ENCODE measurements at places on chromosomes 5 and 9.
A peak's percentile ranks its signal among the peaks of the same experiment; 100 is the strongest.

DNA sequence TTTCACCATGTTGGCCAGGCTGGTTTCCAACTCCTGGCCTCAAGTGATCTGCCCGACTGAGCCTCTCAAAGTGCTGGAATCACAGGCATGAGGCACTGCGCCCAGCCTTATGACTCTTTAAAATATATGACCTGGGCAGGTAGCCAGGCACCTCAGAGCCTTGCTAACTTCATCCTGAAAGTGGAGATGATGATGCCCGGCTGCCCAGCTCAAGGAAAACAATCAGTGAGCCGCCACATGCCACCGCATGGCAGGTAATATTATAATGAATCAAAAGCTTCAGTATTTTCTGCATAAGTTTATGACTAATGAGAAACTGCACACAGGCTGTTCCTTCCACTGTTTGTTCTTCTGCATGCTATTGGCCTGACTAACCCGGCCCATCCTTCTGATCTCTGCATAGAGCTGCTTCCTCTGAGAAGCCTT, 30.4 kb upstream of the DMRT1 start:
- DNase-seq = no peak

GRCh38 chr5:132549576-132549975, 6.3 kb upstream of the IL5 start:
- DNase-seq = no peak

DNA sequence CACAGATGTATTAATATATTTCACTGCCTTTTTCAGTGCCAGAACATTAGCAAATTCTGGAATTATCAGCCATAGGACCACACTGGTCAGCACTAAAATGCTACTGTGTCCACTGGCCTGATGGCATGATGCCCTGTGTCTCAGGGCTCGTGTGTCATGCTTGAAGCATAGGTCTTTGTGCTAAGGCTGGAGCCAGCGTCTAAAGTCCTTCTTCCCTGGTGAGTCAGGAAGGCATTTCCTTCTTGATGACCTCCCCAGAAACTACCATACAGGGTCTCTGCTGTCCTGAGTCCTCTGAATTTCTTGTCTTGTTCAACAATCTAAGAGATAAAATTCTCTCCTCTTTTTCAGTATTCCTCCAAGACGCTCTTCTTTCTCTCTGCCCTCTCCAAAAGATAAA, 489.9 kb downstream of the PSAT1 start:
- no peak for DNase-seq

DNA sequence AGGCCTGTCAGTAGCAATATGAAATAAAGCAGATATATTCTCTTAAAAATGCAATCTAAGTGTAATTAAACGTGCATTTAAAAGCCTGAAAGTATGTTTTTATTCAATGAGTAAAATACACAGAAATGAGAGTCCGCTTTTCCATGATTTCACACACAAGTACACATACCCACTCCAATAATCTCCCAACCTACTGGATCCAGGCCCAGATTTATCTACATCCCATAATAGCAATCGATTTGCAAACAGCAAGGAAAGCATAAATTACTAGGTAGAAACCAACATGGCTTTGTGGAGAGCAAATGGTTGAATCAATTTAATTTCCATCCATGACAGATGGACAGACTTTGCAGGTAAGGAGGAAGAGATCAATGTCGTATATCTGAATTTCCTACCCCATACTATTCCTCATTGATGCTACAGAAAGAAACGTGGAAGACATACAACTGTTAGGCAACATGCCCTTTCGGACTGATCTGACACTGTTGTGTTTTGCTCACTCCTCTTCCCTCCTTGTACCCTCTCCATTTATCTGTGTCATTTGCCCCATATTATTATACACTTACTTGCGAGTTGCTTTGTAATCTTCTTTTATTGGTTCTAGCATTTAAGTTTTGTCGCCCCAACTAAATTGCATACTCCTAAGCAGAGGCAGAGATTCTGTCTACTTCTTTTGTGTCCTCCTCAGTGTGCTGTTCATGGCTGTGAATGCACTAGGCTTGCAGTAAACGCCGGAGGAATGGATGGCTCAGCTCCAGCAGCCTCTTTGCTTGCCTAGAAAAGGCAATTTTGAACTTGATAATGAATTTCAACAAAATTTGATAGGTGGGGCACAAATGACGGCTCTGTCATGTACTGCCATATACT, 133.6 kb downstream of the NFIB start:
- DNase-seq = no peak

- DNase-seq = no peak
These were observed 415.8 kb upstream of the PIK3R1 start for GRCh38 chr5:67799732-67800234.

DNA sequence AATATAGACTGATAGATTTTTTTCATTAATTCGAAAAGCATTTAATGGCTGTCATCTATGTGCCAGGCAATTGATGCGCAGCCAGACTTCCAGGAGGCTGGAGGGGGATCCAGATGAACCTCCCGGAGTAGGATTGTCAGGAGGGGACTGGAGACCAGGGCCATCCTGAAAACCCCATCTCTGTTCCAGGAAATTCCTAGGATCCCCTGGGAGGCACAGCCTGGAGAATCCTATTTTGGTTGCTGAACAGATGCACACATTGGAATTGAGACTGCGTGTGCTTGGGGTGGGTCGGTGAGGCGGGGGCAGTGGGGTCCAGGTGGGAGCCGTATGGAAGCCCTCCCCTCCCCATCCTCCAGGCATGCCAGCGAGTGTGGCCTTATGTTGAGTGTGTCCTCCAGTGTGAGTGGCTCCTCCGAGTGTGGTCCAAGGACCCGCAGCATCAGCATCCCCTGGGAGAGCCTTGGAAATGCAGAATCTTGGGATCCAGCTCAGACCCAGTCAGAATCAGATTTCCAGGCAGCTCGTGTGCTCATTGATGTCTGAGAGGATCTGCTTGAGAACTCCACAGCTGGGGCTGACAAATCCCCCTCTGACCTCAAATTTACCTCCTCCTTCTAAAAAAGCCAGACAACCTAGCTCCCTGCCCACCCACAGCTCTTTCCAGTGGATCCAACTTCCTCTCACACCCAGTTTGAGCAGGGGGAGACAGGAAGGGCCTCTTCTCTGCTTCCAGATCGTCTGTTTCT, 38.7 kb downstream of the ROPN1L start:
- no peak for DNase-seq

GRCh38 chr5:111996574-111996973, 239.6 kb upstream of the NREP start:
- no peak for DNase-seq

GRCh38 chr9:23322392-23322791, 503.6 kb downstream of the ELAVL2 start:
- no peak for DNase-seq

- no peak for DNase-seq
These were observed 172.8 kb downstream of the COL23A1 start for GRCh38 chr5:178417391-178417811.

DNA sequence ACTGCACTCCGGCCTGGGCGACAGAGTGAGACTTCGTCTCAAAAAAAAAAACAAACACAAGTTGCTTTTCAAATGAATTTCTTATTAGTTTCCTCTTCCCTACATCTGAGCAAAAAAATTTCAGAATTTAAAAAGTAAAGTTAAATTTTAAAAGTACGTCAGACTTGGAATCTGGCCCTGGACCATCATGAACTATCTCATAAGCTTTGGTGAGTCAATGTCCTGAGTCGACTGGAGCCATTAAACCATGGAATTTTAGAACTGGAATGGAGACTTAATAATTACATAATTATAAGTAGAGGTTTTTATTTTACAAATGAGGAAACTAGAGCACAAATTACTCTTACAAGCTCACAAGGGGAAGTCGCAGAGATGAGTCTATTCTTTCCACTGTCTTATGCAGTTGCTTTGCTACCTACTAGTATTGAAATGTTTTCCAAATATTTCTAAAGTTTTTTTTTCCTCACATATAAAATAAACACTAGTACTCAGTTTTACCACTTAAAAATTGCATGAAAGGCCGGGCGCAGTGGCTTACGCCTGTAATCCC, 98.0 kb upstream of the ZNF608 start:
- no peak for DNase-seq

DNA sequence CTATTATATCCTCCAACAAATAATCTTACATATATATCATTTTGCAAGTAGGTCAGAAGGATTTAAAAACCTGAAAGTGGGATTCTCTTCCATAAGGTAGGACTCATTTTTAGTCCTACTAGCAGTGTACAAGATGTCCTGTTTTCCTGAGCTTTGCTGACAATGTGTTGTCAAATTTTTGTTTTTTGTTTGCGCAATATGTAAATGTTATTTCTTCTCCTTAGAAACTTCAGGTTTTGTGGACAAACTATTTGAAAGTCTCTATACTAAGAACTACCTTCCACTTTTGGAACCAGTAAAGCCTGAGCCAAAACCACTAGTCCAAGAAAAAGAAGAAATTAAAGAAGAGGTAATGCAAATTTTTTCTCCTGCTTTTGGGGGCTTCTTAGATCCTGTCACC, 19.8 kb downstream of the RBM27 start:
- DNase-seq = no peak

DNA sequence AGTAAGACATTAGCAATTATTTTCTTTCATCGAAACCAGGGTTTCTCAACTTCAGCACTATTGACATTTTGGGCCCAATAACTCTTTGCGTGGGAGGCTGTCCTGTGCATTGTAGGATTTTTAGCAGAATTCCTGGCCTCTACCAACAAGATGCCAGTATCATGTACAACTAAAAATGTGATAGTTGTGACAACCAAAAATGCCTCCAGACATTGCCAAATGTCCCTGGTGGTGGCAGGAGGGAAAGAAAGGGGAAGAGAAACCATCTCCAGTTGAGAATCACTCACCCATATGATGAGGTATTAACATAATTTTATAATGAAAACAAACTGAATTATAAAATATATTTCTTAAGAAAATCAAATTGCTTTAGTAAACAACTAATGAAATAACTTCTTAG, 406.1 kb downstream of the RAB3C start:
- no peak for DNase-seq

DNA sequence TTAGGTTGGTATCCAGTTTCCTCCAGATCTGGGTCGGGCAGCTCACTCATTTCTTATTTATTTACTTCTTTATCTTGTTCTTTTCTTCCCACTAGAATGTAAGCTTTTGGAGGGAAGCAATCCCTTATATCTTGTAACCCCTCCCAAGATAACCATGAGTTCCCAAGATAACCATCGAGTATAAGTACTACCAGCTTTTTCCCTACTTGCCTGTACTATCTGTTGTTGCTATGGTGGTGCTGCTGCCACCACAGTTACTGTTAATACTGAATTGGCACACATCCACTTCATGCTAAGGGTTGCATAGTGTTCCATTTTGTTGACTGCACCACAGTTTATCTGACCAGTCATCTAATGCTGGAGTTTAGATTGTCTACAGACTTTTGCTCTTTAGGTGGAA, 19.9 kb downstream of the NUP214 start:
- no peak for DNase-seq

- no peak for DNase-seq
These were observed 97.3 kb upstream of the DAB2 start for GRCh38 chr5:39521940-39522590.

DNA sequence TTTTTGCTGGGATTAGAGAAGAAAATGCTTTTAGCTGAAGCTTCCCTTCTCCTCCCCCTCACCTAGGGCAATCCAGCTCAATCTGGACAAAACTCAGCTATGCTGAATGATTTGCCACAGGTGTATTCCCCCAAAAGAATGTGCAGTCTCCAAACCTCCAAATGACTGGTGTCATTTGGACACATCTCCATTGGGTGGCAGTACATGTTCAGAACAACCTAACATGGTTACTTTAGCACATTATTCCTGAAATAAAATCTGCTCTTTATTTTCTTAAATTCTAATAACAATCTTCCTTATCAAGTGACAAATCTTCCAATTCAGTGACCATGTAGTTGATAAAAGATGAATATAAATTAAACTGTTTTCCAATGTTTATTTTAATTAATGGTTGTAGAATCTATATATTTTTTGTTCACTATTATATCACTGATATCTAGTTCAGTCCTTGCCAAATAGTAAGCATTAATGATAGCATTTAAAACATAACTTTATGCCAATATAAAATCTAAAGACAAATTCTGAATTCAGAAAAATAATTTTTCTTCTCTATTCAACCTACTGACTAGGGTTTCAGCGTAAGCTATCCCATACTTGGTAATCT, 61.3 kb upstream of the MOCS2 start:
- no peak for DNase-seq

- no peak for DNase-seq
These were observed 4.8 kb downstream of the IL9 start for GRCh38 chr5:135890867-135891266.

DNA sequence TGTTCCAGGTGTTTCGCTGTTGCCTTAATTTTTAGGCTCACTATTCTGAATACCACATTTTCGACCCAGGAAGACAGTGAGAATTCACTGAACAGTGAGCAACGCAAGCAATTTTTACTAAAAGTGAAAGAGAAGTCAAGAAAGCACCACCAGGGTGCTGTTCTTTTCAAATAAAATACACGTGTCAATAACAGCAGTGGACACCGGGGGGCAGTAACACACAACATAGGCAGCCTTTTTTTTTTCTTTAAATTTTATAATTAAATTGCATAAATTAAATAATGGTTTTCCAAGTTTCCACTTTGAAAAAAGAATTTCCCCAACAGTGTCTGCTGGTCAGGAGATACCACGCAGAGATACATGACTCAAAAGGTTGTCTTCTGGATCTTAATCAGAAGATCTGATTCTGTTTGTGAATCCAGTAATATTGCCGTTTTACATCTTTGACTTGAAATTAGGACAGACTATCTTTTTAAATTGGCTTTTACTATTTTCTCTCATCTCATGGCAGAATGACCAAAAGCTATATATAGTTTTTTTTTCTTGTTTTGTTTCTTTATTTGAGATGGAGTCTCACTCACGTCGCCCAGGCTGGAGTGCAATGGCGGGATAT, 47.1 kb upstream of the SH3GL2 start:
- peak; percentile 8 for DNase-seq

DNA sequence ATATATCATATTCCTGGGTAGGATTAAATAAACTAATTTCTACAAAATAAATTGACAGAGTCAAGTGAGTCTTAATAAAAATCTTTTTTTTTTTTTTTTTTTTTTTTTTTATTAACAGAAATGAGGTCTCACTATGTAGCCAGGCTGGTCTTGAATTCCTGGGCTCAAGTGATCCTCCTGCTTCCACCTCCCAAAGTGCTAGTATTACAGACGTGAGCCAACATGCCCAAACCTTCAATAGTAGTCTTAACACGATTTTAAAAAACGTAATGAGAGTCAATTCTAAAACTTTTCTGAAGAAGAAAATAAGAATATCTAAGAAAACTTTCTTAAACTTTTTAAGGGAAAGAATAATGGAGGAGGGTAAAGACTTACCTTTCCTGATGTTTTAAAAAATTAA, 84.2 kb downstream of the YIPF5 start:
- DNase-seq = no peak

- DNase-seq = no peak
These were observed 98.0 kb downstream of the EDIL3 start for GRCh38 chr5:84286662-84287061.

- DNase-seq = no peak
These were observed 364.4 kb downstream of the GADD45G start for GRCh38 chr9:89969156-89969675.

Data from AG09319 (cell line).